ENCODE measurements at places on chromosomes 3 and 15. TPM values are rescaled to one million over a fixed set of nuclear protein-coding genes. Genes with fewer than 3 reads are reported as not detected.

Gene SMCO1
- not detected for total RNA-seq

Gene GALNT15
- total RNA-seq, result 27.5 TPM

Gene SLC22A13
- total RNA-seq, result 1.4 TPM

Gene ZNF501
- total RNA-seq, result 20.3 TPM

Gene TMEM212
- not detected for total RNA-seq

Gene ASTE1
- total RNA-seq, result 9.3 TPM

Gene SOX2
- total RNA-seq, result 59.1 TPM

Gene QTRT2
- 21.7 TPM for total RNA-seq

Gene SLC28A1
- total RNA-seq, result not detected

Gene SAXO2
- 13.8 TPM for total RNA-seq

Gene FANCD2OS
- not detected for total RNA-seq

Gene STRIT1
- total RNA-seq, result not detected

- DNase-seq, result no peak
Observed at GRCh38 chr3:171676601-171677175, 133.6 kb downstream of the PLD1 start.

GRCh38 chr15:80242132-80242769 lies 9.8 kb downstream of the CTXND1 start:
- DNase-seq, result no peak

DNA sequence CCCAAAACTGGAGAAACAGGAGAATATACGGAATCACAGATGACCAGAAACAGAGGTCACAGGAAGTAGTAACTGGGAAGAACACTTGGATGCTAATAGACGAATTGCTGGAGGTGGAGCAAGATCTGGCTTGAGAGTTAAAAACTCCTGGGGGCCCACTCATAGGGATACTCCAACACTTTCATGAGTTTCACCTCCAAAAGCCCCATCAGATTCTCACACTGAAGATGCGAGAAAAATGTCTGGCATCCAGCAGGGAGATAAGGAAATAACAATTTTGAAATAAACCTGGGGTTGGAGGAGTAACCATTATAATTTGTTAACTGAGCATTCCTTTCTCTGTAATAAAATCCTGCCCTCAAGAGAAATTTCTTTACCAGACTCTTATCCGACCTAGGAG lies 154.0 kb downstream of the ANXA2 start:
- DNase-seq, result no peak

- DNase-seq, result no peak
Observed at GRCh38 chr3:72017935-72018334, 233.0 kb upstream of the PROK2 start.

DNA sequence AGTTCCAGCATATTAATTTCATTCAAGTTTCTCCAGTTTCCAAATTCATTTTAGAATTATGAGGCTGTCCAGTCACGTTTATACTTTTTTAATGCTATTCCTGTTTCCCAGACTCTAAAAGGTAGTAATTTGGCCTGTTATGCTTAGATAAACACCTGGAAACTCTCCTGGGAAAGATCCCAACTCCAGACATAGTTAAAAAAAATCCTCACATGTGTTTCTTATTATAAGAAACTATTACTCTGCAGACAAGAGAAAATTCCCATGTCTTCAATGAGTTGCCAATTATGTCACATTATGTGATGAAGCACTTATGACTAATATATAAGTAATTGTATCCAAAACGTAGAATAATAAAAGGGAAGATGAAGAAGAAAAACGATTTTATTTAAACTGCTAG lies 137.1 kb upstream of the TMC3 start:
- no peak for DNase-seq

DNA sequence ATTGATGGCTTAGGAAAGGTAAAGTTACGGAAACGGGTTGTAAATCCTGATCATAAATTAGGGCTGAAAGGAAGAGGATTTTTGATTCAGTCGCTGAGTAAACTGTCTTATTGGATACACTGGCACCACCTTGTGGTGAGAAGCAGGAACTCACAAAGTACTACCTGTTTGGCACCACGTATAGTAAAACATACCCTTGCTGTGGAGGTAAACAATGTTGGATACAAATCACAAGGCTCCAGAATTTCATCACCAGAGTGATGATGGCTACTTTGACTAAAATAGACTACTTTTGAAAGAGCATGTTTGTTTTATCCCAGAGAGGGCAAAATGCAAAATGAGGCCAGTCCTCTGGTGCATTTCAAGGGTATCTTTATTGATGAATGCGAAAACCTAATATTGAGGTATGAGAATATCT lies 216.9 kb downstream of the IGSF11 start:
- peak; percentile 13 for DNase-seq

DNA sequence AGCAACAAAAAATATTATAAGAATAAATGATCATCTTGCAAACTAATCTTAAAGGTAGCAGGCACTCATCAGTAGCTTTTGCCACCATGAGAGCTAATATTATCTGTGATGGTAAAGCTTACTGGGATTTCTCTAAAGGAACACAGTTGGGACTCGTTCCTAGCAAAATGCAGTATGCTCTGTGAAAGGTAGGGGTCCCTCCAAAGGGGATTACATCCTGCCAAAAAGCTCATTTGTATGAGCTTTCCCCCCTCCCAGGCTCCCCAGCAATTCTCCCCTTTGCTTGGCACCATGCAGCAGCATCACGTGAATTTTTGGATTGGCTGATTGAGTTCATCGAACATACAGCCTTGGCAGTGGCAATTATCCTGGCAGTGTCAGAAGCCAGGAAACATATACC lies 361.0 kb upstream of the PLSCR5 start:
- no peak for DNase-seq

- no peak for DNase-seq
Observed at GRCh38 chr3:17551895-17552294, 190.5 kb downstream of the TBC1D5 start.

DNA sequence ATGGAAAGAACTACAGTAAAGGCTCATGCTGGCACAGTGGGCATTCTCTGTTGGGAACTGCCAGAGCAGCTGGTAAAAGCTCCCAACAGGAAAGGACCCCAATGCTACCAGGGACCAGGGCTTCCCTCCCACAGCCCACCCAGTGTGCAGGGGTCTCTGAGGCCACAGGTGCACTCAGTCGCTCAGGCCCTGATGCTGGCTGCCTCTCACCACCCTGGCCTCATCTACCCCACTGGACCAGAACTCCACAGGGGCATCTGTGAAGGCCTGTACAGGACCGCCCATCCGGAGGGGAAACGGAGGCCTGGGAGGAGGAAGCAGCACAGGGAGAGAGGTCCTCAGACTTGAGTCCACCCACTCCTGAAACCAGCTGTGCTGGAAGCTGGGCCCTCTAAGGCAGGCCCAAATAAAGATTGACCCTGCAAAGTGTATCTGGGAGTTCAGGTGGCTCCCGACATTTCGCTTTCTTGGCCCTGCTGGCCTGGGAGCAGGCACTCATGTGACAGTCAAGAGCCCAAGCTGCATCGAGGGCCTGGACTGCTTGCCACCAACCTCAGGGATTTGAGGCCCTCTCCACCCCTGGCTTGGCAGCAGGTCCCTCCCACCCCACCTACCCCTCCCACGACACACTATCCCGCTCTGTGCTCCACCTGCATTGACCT lies 12.7 kb downstream of the KLF15 start:
- DNase-seq, result no peak

GRCh38 chr15:71526060-71526820 lies 284.1 kb upstream of the NR2E3 start:
- no peak for DNase-seq

DNA sequence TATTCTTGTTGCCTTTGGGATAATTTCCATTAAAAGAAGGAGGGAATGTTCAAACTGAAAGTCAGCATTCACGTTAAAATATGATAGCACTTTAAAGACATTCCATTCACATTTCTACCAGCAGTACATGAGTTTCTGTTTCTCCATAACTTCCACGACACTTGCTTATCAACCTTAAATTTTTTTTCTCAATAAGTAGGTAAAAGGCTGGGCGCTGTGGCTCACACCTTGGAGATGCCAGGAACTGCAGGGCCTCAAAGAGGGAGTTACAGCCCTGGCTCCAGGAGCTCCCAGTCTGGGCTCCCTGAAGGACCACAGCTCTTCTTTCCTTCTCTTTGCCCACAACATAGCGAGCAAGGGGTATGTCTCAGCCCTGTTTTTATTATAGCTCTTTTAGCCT lies 42.9 kb upstream of the PRR23C start:
- no peak for DNase-seq

DNA sequence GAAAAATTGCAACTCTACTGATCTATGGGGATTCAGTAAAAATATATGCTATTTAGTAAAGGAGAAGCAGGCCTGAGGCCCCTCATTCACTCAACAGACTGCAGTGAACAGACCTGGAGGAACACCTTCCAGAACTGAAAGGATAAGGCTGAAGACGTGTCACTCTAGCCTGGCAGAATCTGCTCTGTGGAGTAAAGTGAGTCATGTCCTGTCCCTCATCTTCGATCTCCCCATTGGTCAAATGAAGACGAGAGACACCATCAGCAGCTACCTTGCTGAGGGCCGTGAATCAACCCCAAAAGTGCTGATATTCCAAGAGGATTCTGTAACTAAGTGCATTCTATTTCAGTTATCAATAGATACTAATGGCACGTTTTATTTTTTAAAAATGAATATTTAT lies 359.7 kb downstream of the FGF12 start:
- DNase-seq, result no peak

- no peak for DNase-seq
Observed at GRCh38 chr3:125957674-125958510, 11.1 kb upstream of the ROPN1B start.

DNA sequence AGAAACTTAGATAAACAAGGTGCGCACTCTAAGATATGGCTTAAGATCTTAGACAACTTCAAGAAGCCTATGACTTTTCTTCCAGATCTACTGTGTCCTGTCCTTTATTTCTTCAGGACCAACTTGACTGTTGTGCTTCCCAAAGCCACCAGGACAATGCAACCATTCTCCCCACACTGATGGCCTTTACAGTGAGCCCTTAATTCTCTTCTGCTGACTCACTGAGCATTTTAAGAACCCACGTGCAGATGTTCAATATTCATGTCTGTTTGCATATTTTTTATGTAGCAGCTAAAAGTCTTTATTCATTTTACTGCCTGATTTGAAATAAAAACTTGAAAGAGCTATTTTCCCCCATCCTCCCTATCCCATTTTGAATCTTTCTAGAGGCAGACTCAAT lies 103.3 kb upstream of the SLC2A2 start:
- no peak for DNase-seq

GRCh38 chr3:165742351-165742750 lies 94.9 kb downstream of the BCHE start:
- no peak for DNase-seq

Measured in cerebellum (tissue), 4 donors.